ENCODE measurements at places on chromosomes 1 and 21.

GRCh38 chr1:113021430-113022085 lies 51.4 kb upstream of the LRIG2 start:
- no peak for DNase-seq

- DNase-seq: no peak
Measured at GRCh38 chr1:38489844-38490270, 369.7 kb downstream of the RRAGC start.

DNA sequence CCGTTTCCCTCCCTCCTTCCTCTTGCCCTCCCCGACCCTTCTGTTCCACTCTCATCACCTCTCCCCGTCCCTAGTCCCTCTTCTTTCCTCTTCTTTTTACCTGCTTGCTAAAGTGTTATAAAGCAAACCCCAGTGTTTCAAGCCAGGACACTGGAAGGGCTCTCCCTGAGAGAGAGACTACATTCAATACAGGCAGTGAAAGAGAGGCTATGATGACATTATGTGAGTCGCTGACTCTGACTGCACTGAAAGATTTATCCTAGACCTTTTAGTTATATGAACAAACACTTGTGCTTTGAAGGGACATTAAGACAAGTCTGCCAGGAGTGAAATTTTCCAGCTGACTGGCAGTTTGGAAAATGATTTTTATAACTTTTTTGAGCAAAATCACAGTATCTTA lies 155.7 kb downstream of the S1PR1 start:
- DNase-seq: no peak

GRCh38 chr1:58439946-58440345 lies 106.6 kb downstream of the OMA1 start:
- DNase-seq: no peak

GRCh38 chr21:36799869-36800268 lies 101.0 kb downstream of the SIM2 start:
- no peak for DNase-seq

- no peak for DNase-seq
Measured at GRCh38 chr1:175564119-175564518, 179.3 kb downstream of the TNR start.

GRCh38 chr21:25568246-25568645 lies 39.0 kb downstream of the MRPL39 start:
- no peak for DNase-seq

DNA sequence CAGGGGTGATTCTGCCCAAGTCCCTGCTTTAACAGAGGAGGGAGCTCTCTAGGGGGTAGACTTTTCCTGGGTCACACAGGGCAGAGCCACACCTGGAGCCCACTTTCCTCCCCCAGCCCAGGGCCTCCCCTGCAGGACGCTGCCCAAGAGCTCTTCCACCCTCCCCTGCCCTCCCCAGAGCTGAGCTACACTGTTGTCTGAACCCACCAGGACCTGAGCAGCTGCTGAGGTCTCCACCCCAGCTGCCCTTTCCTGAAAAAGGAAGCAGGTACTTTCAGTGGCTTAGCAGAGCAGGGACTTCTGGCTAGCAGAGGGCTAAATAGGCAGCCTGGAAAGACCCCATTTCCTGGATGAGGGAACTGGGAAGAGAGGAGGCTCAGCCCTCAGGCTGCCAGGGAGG lies 169.3 kb upstream of the ETV3 start:
- no peak for DNase-seq

DNA sequence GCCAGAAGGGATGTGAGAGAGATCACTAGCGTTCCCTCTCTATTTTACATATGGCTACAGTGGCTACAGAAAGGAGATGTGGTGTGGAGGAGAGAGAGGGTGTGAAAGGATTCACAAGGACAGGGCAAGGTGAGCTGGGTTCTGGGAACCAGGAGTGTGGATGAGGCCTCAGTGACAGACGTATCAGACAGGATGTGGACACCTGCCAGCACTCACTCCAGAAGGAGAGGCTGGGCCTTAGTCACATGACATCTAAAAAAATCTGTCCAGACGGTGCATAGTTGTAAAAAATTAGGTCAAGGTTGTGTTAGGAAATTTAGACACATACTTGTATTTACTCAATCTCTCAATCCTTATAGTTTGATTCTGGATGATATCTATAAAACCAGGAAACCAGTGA lies 10.6 kb downstream of the TRIM67 start:
- DNase-seq: no peak

DNA sequence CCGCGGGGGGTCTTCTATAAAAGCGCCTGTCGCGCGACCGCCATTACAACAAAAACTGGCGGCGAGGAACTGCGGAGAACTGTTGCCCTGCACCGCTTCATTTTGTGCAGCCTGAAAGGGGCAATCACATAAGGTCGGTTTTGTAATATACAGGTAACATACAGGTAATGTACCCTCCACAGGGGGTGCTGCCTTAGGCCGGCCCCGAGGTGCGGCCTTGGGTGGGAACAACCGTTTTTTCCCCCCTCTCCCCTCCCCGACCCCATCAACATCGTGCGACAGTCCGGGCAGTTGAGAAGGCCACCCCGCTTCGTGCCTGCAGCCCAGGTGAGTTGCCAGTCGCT lies at the start of gene BRDT:
Gene BRDT, plus strand, starts transcription at position 46 of the 344 bp plus-strand sequence. CDS start 13,354 bp downstream, outside the sequence.
- no peak for DNase-seq

- no peak for DNase-seq
Measured at GRCh38 chr1:26164861-26165842, 3.6 kb downstream of the C1orf232 start.

GRCh38 chr1:19651141-19651737 lies 7.1 kb downstream of the NBL1 start:
- DNase-seq: no peak

DNA sequence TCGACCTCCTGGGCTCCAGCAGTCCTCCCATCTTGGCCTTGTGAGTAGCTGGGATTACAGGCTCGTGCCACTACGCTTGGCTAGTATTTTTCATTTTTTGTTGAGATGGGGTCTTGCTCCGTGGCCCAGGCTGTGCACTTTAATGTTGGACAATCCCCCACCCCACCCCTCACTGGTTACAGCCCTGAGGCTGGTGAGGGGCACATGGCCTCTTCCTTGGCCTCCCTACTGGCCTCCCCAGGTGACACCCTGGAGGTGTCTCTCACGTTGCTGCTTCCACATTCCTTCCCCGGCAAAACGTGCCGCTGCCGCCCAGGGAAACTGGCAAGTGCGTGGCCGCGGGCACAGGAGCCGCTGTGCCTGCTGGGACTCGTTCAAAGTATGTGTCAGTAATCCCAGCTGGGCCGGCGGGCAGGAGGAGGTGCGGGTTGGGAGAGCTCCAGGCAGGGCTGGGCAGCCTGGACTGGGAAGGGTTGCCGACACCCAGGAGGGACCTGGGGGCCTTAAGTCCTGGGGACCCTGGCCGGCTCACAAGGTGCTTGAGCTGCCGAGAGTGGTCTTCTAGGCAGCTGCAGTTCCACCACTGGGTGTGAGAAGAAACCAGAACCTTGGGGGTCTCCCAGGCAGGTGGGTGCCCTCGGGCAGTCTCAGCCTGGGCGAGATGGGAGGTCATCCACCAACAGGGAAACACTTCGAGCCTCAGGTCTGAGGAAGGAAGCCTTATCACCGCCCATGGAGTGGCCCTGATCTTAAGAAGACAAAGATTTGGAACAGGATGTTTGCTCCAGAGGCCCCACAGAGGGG lies 6.5 kb downstream of the WNT3A start:
- DNase-seq: no peak

GRCh38 chr1:201359031-201359872 lies 18.2 kb downstream of the TNNT2 start:
- DNase-seq: no peak

DNA sequence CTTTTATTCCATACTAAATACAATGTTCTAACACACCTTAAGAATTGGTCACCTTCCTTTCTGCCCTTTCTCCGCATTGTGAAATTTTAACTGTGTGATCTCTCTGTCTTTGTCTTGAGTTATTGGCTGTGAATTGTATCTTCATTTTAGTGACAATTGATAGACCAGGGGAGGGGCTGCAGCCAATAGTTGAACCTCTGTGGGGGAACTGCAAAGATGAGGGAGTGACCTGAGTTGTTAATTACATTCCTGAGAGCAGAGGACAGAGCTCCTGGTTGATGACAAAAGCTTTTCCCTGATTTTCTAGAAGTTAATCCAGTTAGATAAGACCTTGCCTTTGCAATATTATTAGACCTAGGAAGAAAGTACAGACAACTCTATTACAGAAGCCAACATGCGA lies 1535.7 kb downstream of the BRINP3 start:
- DNase-seq: no peak

- DNase-seq: no peak
Measured at GRCh38 chr1:184116287-184116686, 64.8 kb downstream of the TSEN15 start.

GRCh38 chr1:39196244-39197215 lies 8.0 kb upstream of the MACF1 start:
- peak; percentile 52 for DNase-seq

GRCh38 chr1:158295791-158296190 lies 6.1 kb downstream of the CD1C start:
- no peak for DNase-seq

DNA sequence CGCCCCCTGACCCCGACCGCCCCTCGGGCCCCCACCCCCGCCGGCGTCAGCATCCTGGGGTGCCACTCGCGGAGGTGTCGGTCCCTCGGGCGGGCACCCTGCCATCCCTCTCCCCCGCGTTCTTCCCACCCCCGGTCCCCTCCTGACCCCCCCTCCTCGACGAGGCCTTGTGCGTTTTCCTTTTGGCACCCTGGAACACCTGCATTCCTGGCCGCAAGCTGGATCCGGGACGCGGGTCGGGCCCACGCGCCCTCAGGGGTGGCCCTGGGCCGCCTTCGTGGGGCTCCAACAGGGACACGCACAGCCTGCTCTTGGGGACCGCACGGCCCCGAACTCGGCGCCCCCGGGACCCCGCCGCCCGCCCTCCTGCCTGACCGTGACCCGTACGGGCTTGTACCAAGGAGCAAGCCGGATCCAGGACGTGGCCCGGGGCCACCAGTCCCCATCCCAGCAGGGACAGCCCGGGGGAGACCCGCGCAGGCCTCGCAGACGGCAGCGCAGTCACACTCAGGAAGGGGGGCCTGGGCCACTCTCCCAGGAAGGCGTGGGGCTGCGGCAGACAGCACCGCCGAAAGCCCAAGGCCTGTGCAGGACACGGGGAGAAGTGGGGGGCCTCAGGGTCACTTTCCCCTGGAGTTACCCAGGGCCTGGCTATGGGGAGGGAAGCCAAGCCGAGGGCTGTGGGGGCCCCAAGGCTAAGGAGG lies 579 bp upstream of the SLC19A1 start:
- DNase-seq: no peak

DNA sequence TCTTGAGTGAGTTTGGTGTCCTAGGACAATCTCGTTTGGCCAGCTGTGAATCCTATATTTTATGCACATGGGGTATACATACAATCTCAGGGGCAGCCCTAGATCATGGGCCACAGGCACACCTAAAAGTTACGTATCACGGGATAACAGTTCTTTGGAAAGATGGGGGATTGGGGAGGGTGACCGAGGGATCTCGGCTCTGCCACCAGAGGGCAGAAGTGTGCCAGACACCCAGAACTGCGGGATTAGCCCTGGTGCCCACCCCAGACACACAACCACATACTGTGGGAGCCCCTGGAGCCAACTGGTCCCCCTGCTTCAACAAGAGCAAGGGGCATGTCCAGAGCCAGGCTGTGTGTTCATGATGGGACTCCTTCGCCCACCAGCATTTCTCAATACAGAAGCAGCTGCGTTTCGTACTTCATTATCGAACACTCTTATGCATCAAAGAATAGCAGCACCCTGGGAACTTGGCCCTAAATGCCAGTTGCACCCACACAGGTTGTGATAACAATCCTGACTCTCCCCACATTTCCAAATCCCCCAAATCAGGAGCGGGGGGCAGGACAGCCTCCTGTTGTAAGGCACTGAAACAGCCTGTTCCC lies 37.4 kb downstream of the TMCO4 start:
- DNase-seq: no peak

DNA sequence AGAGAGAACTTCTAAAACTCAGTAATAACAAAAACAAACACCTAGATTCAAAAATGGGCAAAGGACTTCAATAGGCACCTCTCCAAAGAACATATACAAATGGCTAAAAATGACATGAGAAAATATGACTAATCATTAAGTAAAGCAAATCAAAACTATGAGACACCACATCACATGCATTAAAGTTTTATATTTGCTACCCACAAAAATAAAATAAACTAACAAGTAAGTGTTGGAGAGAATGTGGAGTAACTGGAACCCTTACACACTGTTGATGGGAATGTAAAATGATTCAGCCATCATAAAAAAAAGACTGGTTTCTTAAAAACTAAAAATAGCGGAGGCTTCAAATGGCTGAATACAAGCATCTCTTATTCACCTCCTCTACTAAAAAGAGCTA lies 262.1 kb upstream of the PKN2 start:
- no peak for DNase-seq

DNA sequence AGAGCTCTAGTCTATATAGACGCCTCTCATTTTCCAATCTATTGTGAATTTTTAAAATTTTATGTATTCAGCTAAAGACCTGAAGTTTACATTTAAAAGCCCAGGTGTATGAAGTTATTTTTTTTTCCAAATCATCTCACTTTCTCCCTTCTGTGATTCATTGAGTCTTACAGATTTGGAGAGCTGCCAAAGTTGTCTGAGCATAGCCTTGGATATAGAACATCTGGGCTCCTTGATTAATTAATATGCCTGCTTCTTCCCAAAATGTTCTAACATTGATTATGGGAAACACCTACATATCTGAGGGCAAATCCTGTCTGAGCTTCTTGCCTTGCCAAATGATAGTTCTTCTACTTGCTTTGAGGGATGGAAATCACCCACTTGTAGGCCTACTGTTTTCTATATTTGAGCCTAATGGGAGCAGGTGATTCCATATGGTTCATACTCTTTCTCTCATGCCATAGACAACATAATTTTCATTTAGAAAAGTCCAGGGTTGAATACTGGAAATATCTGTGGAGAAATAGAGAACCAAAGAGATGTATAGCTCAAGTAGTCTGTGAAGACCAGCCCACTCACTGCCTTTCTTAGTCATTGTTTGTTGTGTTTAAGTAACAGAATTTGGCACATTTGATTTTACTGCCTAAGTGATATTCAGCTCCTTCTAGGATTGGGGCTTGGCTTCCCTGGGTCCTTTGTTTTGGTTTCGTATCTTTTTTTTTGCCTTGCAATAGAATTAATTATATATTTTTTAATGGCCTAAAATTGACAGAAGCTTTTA lies 46.2 kb downstream of the MACF1 start:
- DNase-seq: no peak

- no peak for DNase-seq
Measured at GRCh38 chr1:202145068-202145743, 669 bp upstream of the ARL8A start.

- DNase-seq: no peak
Measured at GRCh38 chr1:85074365-85074964, 26.2 kb upstream of the MCOLN3 start.

- no peak for DNase-seq
Measured at GRCh38 chr21:36163750-36164741, 7.4 kb downstream of the DOP1B start.

DNA sequence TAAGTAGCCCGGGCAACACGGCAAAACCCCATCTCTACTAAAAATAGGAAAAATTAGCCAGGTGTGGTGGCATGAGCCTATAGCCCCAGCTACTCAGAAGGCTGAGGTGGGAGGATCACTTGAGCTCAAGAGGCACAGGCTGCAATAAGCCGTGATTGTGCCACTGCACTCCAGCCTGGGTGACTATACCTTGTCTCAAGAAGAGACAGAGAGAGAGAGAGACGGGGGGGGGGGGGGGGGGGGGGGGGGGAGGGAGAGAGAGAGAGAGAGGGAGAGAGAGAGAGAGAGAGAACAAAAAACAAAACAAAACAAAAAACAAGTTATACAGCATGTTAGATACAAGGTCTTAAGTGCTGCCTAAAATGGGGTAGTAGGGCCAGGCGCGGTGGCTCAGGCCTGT lies 77.8 kb upstream of the ZNF281 start:
- DNase-seq: no peak

All from stimulated activated CD8-positive, alpha-beta memory T cell treated with anti-CD3 and anti-CD28 coated beads, Interleukin-15, amount 100 ng/mL, for 4 hours (primary cell).